ENCODE measurements at places on chromosomes 6 and 20.
A peak's percentile ranks its signal among the peaks of the same experiment; 100 is the strongest.

- no peak for DNase-seq
These were observed 10.7 kb upstream of the ADRM1 start for GRCh38 chr20:62292108-62292507.

DNA sequence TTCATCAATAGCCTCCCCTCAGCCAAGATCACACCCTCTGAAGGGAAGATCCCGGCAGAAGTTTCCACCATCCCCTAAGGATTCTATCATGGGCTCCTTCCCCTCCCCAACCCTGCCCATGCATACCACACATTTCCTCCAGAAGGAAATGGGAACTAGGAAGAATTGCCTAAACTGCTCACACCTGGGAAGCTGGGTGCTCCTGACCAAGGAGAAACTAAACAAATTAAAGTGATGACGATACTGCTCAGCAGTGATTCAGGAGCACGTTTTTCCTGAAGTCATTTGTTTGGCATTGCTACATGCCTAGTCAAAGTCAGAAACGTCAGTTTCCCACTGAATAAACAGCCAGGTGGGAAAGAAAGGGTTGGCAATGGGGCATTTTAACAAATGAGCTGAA, 136.1 kb upstream of the CDYL start:
- DNase-seq, result no peak

- no peak for DNase-seq
These were observed 54.3 kb upstream of the TRERF1 start for GRCh38 chr6:42506070-42506469.

- DNase-seq, result no peak
These were observed 11.1 kb upstream of the FAM209A start for GRCh38 chr20:56513161-56514150.

DNA sequence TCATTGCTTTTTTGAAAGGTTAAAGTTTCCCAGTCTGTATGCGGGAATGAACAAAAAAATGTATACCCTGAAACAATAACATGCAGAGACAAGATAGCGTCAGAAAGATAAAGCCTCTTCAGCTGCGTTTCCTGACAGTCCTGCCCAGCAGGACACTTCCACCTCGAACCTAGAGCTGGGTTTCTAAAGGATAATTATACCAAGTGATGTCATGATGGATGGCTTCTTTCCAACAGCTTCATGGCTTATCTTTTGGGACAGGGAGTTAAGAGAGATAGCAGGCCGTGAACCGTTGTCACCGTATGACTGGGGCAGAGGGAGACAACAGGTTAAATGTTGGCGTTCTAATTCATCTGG, 267.6 kb upstream of the SGK1 start:
- no peak for DNase-seq

GRCh38 chr20:35317416-35318210, 25.4 kb upstream of the FAM83C start:
- DNase-seq, result no peak

GRCh38 chr6:52598123-52598823, 21.4 kb upstream of the TRAM2 start:
- DNase-seq, result no peak

- DNase-seq, result peak; percentile 39
These were observed 16.0 kb upstream of the PI16 start for GRCh38 chr6:36938536-36938935.

DNA sequence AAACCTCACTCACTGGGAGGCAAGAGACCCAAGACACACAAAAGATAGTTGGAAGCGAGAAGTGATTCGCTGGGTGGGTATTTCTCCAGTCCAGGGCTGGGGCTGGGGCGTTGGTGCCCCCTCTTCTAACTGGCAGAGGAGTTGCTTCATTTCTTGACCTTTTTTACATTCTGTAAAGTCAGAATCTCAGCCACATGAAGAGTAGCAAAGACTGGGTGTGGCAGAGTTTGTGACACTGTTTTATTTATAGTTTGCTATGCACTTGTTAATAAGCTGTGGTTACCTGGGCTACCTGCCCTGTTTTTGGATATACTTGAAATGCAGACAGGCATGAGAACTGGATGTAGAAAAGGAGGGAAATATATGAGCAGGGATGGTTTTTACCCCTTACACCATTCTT, 42.3 kb downstream of the IL20RA start:
- no peak for DNase-seq

DNA sequence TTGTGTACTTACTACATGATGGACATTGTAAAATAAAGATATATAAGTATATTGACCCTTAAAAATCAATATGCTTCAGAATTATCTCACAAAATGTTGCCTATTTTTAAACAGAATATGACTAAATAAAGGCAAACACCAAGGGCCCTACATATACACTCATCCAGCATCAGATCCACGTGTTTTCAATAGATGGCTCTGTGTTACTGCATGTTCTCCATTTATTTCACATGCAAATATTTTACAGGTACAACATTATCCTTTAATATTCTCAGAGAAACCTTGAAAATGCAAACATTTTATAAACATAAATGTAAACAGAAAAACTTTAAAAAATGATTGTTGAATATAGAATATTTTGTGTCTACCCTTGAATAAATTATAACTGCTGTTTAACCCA, 2.9 kb upstream of the KHDRBS2 start:
- DNase-seq, result no peak

- no peak for DNase-seq
These were observed 159.2 kb downstream of the GMPR start for GRCh38 chr6:16397623-16398022.

DNA sequence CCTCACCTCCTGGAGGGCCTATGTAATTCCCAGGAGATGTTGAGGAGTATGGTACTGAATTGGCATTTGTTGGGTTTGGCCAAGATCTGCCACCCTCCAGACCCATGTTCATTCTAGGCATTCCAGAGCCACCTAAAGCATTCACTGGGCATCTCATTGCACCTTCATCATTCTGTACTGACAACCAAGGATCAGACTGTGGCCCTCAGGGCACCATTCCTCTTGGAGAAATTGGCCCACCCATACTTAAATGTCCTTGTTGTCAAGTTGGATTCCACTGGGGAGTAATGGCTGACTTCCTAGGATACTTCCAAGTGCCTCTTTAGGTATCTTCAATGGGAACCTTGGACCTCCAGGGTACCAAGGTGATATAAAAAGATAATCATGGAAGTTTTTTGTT, 16.8 kb upstream of the IBTK start:
- no peak for DNase-seq

DNA sequence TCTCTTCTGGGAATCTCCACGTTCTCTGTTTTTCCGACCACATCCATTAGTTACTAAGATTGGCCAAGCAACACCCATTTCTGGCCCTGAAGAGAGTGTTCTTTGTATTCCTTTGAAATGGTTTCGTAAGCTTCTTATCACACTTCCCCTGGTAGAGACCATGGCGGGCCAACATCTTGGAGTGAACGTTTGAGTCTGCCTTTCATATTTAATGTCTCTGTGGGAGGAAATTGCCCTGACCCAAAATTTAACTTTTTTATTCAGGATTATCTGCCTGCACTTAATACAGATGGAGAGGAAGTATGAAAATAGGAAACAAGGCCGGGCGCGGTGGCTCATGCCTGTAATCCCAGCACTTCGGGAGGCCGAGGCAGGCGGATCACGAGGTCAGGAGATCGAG, 177.0 kb upstream of the SNX9 start:
- DNase-seq, result no peak

DNA sequence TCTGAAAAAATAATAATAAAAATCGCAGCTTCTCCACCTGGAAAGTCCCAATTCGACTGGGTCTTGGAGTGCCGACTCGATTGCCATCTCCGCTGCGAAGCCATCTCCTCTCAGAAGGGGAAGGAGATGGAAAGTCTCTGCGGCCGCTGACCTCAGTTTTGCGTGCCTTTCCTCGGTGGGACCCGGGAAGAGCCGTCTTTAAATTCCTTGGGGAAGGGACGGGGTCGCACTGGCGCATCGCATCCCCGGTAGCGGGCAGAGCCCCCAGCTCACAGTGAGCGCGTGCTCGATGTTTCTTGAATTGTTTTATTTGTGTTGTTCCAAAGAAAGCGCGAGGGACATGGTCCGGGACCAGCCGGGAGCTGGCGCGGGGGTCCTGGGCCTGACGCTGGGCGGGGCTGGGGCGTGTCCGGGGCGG, 270 bp upstream of the TIAM2 start:
- DNase-seq, result no peak

- DNase-seq, result no peak
These were observed 591 bp upstream of the DCBLD1 start for GRCh38 chr6:117481926-117482239.

DNA sequence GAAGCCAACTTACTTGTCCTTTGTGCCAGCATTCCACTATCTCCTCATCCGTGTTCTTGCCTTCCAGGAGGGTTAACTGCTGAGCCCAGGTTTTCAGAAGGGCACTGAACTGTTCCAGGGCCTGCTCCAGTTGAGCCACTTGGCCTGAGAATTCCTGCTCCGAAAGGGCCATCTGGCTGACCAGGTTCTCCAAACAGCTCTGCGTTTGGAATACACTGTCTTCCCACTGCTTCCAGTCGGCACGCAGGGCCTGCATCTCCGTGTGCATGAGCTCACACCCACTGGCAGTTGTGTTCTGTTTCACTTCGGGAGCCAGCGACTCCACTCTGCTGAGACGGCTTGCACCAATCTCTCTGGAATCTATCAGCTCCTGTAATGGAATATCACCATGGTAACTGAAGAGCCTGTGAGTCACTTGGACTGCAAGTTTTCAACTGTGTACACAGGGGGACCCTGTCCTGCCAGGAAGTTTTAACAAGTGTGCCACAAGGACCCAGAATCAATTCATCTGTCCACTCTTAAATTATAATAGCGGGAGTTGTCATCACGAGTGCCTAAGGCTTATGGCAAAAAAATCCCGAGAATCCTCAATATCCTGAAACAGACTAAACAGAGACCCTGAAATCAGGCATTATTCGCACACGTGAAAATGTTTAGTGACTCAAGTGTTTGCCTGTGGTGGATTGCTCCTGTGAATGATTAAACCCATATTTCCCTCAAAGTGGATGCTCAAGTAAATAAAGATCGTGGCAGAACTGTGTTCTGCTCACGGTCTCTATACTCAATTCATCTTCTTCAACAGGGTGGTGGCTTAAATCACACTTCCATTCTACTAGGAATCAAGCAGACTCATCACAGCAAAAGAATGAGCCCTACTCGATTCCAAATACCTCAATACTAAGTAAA, 255.9 kb downstream of the SYNE1 start:
- peak; percentile 76 for DNase-seq

- DNase-seq, result no peak
These were observed 95.8 kb downstream of the ARMC2 start for GRCh38 chr6:108944071-108944470.

DNA sequence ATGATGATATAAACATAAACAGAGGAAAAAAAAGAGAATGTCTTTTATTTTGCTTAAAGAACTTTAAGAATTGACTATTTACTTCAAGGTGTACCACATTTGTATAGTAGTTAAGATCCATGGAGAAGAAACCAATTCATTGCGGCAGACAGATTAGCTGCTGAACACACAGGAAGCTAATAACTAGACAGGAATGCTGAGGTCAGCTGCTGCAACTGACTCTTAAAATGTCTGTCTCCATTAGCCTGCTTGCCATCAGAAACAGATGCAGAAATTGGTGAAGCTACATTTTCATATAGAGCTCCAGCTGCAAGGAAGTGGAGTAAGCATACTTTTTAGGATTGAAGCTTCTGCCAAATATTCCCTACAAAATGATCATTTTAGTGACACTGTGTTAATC, 939.5 kb downstream of the EPHA7 start:
- no peak for DNase-seq

GRCh38 chr6:8070718-8071117, 6.5 kb upstream of the BLOC1S5 start:
- DNase-seq, result no peak

DNA sequence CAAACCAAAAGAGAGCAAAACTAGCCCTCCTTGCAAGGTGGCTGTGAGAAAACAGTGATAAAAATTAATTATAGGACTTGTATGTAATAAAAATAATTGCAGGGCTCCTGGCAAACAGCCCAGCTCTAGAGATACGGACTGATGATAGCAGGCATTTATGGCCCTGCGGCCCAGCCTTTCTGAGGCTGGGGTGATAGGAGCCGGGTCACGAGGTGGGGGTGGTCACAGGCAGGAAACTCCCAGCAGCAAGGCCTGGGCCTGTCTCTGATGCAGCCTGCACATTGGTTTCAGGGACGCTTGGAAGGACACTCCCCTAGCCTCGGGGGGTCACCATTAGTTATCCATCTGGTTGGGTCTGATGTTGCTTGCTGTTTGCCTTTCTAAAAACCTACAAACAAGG, 18.7 kb upstream of the TTPAL start:
- no peak for DNase-seq

DNA sequence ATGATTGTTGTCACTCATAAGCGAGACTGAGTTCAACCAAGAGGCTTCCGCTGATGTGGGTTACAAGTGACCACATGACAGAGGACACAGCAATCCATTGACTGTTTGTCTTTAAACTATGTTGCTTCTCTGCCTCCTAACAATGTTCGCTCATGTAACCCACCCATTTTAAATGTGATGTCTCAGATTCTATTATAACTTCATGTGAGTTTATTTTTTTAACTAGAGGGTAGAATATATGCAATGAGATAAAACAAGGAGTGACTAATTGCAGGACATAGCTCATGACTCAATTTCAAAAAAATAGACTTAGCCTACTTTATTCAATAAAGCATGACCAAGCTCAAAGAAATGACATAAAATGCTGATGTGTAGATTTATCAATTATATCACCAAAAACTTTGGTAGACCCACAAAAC, 119.2 kb upstream of the SASH1 start:
- no peak for DNase-seq

GRCh38 chr6:47132724-47133123, 90.6 kb upstream of the ADGRF1 start:
- no peak for DNase-seq

- no peak for DNase-seq
These were observed 270.4 kb downstream of the DOK5 start for GRCh38 chr20:54745780-54746179.

GRCh38 chr6:15623276-15624116, 39.3 kb downstream of the DTNBP1 start:
- no peak for DNase-seq

DNA sequence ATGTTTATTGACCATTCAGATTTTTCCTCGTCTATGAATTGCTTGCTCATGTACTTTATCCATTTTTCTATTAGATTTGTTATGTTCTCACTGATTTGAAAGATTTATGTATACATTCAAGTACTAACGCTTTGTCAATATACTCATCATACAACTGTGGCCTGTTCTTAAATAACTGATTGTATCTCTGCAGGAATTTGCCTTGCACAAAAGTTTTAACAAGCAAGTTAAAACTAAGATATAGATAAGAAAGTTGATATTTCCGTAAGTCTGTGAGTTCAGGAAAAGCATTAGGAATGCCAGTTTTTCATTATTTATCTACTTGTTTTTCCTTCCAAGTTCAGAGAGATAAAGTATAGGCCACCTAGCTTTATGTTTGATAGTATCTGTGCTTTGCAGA, 95.2 kb downstream of the PDE7B start:
- no peak for DNase-seq

DNA sequence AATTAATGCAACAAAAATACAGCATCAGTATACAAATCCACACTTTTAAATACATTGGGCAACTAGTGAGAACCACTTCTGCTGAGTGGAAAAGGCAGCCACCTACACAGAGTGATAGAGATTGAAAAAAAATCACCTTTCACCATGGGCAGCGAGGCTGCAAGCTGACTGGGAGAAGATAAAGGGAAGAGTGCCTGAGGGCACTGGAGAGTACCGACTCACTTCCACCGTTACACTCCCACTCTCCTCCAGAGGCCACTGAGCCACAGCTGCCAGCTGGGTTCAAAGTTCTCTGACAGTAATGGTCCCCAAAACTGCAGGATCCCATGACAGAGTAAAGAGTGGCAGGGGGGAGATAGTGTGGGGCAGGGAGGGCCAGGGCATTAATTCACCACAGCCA, 24.1 kb downstream of the PXT1 start:
- no peak for DNase-seq

- DNase-seq, result no peak
These were observed 19.4 kb upstream of the EIF2S2 start for GRCh38 chr20:34131491-34131890.
